Midbrain (tissue), 1 donor: ENCODE measurements at places on chromosomes 13 and 19.

GRCh38 chr13:80029170-80029569, 311.8 kb downstream of the SPRY2 start:
- no peak for DNase-seq

GRCh38 chr13:45141369-45141768, 21.1 kb downstream of the GTF2F2 start:
- no peak for DNase-seq

DNA sequence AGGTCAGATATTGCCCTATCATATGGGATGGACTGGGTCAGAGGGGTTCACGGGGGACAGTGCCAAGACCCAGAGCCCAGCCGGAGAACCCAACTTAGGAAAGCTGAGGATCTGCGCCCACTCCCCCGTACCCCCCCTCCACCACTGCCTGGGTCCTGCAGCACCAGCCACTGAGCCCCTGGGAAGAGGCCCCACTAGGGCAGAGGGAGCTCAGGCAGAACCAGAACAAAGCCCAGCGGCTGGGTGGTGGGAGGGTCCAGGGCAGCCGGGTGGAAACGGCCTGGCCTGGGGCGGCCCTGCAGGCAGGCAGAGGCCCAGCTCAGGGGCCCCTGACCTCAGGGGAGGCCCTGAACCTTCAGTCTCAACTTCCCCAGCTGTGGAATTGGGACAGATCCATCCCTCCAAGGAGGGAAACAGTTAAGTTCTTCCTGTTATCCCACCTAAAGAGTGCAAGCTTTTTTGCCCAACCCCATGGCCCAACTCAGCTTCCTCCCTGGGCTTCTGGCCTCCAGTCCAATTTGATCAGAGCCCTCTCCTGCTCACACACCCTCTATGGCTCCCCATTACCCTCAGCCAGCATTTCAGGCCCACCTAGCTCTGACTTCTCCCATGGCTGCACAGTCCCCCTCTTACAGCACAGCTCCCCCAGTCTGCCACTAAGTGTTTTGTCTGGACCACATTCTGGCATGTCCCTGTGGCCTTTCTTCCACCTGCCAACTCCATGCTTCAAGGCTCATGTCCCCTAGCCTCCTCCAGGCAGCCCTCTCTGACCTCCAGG, 3.1 kb downstream of the NR2F6 start:
- DNase-seq, result no peak

DNA sequence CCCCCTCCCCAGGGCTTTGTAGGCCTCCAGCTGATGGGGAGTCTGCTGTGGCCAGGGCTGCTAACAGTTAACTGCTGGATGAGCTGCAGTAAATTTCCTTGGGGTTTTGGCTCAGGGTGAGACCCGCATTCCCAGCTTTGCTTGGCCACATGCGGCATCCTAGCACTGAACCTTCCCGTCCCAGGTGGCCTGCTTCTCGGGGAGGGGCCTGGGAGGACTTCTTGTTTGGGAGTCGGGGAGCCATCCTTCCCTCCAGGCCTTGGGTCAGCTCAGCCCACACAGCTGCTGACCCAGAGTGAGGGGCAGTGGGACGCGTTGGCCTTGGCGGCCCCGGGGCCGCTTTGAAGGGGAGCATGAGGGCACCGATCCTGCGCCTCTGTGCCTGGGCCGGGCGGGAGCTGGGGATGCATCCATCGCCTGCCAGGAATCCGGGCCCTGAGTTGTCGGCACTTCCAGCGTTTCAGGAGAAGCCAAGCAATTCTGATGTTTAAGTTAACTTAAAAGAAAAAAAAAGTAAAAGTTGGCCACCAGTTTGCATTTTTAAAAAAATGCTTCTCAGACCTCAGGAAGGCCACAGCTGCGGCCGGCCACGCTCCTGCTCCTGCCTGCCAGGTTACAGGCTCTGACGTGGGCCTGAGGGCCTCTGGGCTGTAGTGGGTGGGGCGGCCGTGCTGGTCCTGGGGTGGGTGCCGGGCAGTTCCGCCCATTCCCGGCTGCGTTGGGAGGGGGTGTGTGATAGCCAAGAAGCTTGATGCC, 27.7 kb downstream of the CRTC1 start:
- DNase-seq, result no peak

DNA sequence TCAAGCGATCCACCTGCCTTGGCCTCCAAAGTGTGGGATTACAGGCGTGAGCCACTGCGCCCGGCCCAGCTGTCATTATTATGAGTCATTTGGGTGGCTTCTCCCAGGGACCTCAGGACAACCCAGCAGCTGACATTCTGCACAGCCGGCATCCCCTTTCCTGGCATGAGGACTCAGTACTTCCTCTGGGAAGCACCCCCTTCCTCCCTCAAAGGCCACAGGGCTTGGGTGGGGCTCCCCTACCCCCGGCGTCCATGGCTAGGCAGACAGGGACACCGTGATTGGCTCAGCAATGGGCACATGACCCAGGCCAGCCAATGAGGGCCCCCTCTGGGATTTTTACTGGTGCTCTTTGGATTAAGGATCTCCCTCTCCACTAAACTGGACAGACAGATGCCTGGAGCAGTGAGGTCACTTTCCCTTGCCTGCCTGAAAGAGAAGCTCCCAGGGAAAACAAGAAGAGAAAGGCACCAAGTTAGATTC, 6.0 kb downstream of the KANK2 start:
- no peak for DNase-seq

DNA sequence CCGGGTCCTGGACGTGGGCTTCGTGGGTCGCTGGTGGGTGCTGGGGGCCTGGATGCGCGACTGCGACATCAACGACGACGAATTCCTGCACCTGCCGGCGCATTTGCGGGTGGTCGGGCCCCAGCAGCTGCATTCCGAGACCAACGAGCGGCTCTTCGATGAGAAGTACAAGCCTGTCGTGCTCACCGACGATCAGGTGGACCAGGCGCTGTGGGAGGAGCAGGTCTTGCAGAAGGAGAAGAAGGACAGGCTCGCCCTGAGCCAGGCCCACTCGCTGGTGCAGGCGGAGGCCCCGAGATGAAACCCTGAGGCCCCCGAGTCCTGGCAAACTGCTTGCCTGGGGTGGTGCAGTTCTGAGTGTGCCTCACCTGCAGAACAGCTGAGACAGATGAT, 787 bp downstream of the TIMM29 start:
- no peak for DNase-seq

GRCh38 chr13:93956426-93956825, 523.1 kb downstream of the DCT start:
- no peak for DNase-seq
